ENCODE measurements at places on chromosomes 16 and 17.

DNA sequence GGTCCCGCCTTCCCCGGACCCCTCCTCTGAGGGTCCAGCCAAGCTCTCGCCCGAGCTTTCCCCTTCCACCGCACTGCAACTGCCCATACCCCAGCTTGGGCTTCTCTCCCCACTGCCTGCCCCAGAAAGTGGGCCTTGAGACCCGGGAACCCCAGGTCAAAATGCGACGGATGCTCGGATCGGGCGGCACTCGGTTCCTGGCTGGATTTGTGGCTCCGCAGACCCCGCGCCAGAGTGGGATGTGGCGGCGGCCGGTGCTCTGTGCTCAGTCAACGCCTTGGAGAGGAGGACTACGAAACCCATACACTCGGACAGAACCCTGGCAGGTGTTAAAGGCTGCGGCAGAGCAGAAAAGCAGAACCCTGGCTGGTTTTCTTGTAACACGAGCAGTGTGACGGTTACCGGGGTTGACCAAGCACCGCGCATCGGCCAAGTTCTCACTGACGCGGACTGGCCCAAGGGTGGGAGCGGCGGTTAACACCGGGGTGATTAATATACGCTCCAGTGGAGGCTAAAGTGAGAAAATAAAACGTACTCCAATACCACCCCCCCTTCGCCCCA, 885 bp upstream of the SLFN13 start:
- no peak for DNase-seq

GRCh38 chr17:40364906-40365305, 369 bp upstream of the GJD3 start:
- no peak for DNase-seq

DNA sequence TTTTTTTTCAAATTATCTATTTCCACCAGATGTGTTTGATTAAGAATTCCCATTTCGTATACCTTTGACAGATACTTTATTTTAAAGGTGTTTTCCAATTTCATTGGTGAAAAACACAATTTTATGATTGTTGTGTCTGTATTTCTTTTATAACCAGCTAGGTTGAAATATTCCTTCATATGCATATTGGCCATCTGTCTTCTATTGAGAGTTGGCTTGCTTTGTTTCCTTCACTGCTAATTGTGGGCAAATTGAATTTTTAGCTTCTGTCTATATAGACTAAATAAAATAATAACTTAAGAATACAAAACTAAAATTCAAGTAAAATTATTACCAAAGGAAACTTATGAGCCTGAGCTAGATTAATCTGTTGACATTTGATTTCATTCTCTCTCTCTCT, 1.2 kb upstream of the KRTAP3-3 start:
- no peak for DNase-seq

- DNase-seq: no peak
These were observed 65.3 kb upstream of the NUDT7 start for GRCh38 chr16:77657016-77657415.

DNA sequence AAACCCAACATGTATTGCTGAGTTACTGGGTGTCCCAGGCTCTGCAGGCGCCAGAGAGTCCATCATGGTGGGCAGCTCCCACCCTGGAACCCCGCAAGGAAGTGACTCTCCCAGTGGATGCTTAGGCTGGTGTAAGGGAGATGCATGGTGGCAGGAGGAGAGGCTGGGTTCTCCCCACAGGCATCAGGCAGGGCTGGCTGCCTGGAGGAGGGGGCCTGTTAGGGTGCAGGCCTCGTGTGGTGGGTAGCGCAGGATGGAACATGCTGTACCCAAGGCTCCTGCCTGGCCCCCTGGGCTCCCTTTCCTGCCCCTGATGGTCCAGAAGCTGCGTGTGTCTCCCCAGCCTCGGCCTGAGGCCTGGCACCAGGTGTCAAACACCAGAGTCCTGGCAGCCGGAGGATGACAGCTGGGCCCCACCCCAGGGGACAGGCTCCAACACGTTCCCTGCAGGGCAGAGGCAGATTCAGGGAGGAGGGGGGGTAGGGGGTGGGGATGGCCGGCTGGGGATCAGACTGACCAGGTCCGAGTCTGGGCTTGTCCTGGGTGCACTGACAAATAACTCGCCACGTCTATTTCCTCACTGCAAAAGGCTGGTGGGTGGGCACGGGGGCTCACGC, 40.2 kb upstream of the CIBAR2 start:
- DNase-seq: no peak

- no peak for DNase-seq
These were observed 33.3 kb downstream of the PECAM1 start for GRCh38 chr17:64357191-64357981.

All from left lobe of liver (tissue), 2 donors.